Gastrocnemius medialis (tissue), 4 donors: ENCODE measurements at places on chromosomes 12 and 14.

DNA sequence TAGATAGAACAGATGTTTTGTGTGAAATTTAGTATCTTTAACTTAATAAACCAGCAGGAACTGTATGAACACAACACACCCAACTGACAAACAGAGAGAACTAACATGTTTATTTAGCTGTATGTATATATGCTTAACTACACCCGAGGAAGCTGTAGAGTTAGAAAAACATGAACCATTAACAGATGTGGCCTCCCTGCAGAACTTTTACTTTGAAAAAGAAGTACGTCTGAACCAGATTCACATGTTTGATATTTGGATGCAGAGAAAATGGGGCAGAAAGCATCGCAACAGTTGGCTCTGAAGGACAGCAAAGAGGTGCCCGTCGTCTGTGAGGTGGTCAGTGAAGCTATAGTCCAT lies at the start of gene REP15:
Gene REP15, plus strand, starts transcription at position 155 of the 360 bp plus-strand sequence. Its CDS starts 116 bp downstream, at position 271.
- no peaks in the 10 kb centered on the region for H3K4me1 ChIP-seq
- no peaks in the 10 kb centered on the region for H3K27me3 ChIP-seq
- H3K27ac ChIP-seq = no peak within 1 kb of the TSS
- no peak within 1 kb of the TSS for H3K4me3 ChIP-seq

DNA sequence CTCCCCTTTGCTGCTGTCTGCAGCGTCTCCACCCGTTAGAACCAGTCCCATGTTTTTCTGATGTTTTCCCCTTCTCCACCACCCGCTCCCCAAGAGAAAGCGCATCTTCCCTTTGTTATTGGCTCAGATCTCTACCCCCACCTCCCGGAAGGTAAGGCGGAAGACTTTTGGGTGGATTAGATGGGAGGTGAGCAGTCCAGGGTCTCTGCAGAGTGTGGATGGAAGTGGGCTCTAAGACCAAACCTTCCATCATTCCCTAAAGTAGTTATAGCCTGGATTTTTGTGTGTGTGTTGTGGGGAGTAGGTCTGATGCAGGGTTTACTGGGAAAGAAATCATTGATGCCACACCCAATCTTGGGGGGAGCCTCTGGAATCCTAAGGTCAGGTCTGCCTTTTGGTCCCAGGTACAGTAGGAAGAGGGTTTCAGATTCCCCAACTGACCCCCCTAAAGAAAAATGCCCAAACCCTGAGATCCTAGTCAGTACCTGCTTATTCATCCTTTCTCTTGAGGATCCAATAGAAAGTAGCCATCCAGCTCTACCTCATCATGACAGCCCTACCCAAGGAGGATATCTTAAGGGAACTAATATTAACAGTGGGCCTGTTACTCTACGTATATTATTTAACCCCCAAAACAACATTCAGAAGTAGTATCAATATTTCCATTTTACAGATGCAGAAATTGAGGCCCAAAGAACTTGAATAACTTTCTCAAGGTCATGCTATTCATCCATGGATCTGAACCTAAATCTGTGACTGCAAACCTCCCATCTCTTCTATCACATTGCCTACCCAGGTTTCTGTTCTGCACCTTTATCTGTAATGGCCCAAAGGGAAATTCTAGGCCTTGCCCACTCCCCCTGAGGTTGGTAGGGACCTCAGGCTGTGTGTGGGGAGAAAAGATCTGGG lies 1.1 kb downstream of the KIF5A start:
- peaks cover 8% of the 10 kb centered on the region for H3K4me1 ChIP-seq
- no peak overlapping the region for H3K27ac ChIP-seq
- H3K36me3 ChIP-seq = no peaks in the 10 kb centered on the region
- no peak overlapping the region for H3K4me3 ChIP-seq
- no peak for DNase-seq
- peaks cover 33% of the 10 kb centered on the region for H3K27me3 ChIP-seq

GRCh38 chr12:63440048-63440447 lies 228.2 kb downstream of the DPY19L2 start:
- H3K36me3 ChIP-seq = no peaks in the 10 kb centered on the region
- H3K4me3 ChIP-seq = no peak overlapping the region
- H3K27ac ChIP-seq = no peak overlapping the region
- H3K4me1 ChIP-seq = no peaks in the 10 kb centered on the region

- H3K36me3 ChIP-seq = no peaks in the 10 kb centered on the region
- H3K4me1 ChIP-seq = peaks cover 6% of the 10 kb centered on the region
- H3K27ac ChIP-seq = peak overlapping the region; percentile 72
- no peaks in the 10 kb centered on the region for H3K27me3 ChIP-seq
- H3K4me3 ChIP-seq = no peak overlapping the region
- DNase-seq = no peak
Measured at GRCh38 chr14:52845081-52845480, 53.7 kb upstream of the GNPNAT1 start.

DNA sequence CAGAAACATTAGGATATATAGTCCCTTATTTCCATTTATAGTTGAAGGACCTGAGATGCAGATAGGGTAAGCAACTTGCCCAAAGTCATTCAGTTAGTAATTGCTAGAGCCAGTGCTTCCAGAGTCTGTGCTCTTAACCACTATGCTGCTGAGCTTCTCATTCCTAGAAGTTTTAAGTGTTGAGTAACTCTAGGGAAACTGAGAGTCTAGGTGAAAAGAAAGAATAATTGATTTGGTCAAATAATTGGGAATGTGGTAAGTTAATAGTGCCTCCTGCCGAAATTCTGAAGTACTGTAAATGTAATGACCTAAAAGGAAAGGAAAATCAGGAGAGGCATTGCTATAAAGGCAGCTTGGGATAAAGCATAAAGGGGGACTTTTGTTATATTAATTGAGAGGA lies 14.1 kb downstream of the PYROXD1 start:
- no peak overlapping the region for H3K4me3 ChIP-seq
- no peaks in the 10 kb centered on the region for H3K4me1 ChIP-seq
- H3K27ac ChIP-seq = no peak overlapping the region
- H3K27me3 ChIP-seq = no peaks in the 10 kb centered on the region
- peaks cover 65% of the 10 kb centered on the region for H3K36me3 ChIP-seq
- DNase-seq = no peak

- H3K36me3 ChIP-seq = no peaks in the 10 kb centered on the region
- no peak for DNase-seq
- peaks cover 3% of the 10 kb centered on the region for H3K4me1 ChIP-seq
- no peak overlapping the region for H3K27ac ChIP-seq
- no peak overlapping the region for H3K4me3 ChIP-seq
Measured at GRCh38 chr12:52255926-52256583, 18.4 kb upstream of the KRT86 start.

- no peak overlapping the region for H3K27ac ChIP-seq
- H3K4me3 ChIP-seq = no peak overlapping the region
- no peak for DNase-seq
Measured at GRCh38 chr14:103097994-103098957, 3.8 kb downstream of the EXOC3L4 start.
